ENCODE measurements at places on chromosomes 1 and 21.

DNA sequence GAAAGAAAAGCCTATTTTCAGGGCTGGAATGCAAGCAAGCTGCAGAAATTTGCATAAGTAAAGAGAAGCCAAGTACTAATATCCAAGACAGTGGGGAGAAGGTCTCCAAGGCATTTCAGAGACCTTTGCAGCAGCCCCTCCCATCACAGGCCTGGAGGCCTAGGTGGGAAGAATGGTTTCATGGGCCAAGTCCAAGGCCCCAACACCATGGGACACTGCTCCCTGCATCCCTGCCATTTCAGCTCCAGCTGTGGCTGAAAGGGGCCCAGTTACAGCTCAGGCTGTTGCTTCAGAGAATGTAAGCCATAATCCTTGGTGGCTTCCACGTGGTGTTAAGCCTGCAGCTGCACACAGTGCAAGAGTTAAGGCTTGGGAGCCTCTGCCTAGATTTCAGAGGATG, 16.9 kb upstream of the COL6A1 start:
- DNase-seq, result no peak

DNA sequence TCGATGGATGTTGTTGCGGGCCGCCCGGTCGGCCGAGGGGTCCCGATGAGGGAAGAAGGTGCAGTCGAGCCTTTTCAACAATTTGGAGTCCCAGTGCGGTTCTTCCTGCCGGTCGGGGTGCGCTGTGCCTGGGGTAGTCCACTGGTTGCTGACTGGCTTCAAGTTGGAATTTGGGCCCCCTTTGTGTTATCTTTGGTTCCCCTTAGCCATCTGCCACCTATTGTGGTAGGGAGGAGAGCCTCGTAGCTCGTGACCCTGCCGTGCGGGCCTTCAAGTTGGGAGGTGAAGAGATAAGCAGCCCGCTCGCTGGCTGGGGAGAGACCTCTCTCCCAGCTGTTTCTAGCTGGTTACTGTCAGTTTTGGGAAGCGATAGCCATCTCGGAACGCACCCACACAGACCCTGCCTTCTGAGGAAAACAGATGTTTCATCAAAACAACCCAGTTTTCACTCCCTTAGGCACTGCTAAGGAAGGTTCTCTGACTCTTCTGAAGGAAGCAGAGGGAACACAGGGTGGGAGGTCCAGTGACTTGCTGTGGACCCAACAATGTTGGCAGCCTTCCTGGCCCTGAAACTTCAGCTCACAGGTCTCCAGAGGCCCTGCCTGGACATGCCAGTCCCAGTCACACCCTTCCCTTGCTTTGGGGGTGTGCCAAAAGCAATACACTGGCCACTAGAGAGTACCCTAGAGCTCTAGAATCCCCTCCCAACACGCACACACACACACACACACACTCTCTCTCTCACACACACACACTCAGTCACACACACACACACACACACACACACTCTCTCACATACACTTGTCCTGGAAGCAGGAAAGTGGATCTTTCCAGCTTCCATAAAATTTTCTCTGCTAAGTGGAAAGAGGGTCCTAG, 1.0 kb downstream of the BTG2 start:
- DNase-seq, result peak; percentile 24

DNA sequence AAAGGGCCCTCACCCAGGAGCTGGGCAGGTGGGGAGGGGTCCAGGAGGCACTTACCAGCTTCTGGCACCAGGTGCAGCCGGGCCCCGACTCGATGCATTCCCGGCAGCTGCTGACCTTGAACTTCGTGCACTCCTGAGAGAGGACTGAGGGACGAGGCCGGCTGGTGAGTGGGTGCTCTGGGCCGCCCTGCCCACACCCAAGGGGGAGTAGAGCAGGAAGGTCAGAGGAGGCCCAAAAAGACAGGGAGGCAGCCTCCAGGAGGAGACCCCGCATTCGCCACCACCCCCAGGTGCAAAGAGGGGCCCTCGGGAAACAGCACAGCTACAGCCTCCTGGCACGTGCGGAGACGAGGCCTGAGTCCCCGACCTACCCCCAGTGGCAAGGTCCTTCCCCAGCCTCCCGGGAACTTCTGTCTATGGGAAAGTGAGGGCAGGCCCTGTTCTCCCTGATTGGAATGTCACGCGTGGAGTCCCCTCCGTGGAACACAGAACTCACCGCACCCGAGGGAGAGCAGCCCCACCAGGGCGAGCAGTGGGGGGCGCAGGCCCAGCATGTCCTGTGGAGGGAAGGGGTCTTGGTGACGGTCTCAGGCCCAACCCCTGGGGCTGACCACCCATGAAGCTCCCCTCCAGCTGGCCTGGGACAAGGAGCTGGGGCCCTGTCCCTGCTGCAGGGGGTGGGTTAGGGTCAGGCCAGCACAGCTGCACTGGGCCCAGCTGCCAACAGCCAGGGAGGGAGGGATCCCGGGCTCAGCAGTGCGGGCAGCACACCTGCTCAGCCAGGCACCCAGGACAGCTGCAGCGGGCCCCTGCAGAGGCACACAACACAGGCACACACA, 10.3 kb downstream of the ITGB2 start:
- DNase-seq, result no peak

- no peak for DNase-seq
Measured at GRCh38 chr1:57265104-57265503, 158.8 kb downstream of the DAB1 start.

- DNase-seq, result no peak
Measured at GRCh38 chr1:78665809-78666208, 16.2 kb downstream of the IFI44 start.

DNA sequence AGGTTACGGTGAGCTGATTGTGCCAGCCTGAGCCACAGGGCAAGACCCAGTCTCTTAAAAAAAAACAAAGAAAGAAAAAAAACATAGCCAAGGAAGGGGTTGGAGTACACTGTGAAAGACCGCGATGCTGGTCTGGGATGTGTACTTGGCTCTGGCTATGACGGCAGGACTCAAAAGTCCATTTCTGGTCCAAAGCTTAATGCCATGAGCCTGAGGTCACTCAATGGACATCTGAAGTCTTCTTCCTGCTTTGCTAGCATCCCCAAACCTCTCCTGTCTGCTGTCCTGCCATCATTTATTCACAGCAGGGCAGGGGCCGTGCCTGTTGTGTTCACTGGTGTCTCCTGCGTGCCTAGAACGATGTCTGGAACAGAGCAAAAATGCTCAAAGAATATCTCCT, 1.5 kb upstream of the ARHGEF10L start:
- no peak for DNase-seq

- DNase-seq, result no peak
Measured at GRCh38 chr1:54314696-54315095, 91.5 kb downstream of the SSBP3 start.

DNA sequence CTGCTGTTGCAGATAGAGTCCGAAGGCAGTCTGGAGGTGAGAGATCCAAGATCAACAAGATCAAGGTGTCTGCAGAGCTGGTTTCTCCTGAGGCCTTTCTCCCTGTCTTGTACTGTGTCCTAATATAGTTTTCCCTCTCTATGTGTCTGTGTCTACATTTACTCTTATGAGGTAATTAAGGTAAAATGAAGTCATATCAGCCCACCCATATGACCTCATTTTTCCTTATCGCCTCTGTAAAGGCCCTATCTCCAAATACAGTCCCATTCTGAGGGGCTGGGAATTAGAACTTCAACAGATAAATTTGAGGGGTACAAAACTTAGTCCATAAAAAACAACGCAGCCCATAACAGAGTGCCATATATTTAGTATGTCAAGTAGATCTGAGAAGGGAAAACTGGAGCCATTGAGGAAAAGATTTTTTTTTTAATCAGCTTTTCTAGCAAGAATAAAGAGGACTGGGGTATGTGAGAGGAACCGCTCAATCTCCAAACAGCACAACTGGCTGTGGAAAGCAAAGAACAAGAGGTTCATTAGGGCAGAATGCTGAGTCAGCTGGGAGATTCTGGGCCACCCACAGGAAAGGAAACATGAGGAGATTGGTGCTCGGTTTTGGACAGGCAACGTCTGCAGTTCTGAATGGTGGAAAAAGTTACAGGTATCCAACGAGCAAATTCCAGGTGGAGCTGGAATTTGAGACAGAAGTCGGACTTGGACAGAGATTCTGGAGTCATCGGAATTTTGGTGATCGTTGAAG, 65.7 kb downstream of the MAP3K21 start:
- DNase-seq, result no peak

- no peak for DNase-seq
Measured at GRCh38 chr1:97379387-97380075, 541.3 kb downstream of the DPYD start.

Data from T-helper 1 cell (primary cell).